ENCODE measurements at places on chromosomes 4 and X.

DNA sequence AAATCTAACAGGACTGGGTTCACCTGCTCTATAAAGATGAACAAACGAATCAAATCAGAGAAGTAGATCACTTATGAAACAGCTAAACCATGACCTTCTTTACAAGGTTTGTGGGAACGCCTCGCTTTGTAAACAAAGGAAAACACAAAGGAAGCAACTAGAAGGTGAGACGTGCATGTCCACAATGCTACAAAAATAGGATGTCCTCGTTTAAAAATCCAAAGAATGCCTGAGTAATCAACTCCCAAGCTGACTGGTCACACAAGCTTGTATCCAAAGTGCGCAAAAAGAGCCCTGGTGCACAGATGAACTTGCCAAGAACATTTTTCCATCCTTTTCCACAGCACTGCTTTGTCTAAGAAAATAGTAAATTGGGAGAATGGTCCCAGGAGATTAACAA lies 6.3 kb upstream of the SH3KBP1 start:
- no peak for DNase-seq

DNA sequence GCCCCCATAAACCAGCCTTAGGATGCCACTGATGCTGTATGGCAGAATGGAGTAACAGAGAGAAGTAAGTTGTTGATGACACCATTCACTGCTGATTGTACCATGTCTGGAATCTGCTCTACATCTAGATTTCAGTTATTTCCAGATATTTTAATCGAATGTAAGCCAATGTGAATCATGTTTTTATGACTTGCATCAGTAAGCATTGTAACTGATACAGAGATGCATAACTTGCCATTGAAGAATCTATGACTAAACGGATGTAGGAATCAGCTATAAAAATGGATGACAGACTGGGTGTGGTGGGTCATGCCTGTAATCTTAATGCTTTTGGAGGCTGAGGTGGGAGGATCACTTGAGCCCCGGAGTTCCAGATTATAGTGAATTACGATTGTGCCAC lies 161.0 kb upstream of the GATB start:
- DNase-seq = no peak

GRCh38 chr4:42673082-42673425 lies 16.1 kb upstream of the ATP8A1 start:
- DNase-seq = no peak

GRCh38 chr4:186634591-186635128 lies 79.3 kb upstream of the MTNR1A start:
- no peak for DNase-seq

DNA sequence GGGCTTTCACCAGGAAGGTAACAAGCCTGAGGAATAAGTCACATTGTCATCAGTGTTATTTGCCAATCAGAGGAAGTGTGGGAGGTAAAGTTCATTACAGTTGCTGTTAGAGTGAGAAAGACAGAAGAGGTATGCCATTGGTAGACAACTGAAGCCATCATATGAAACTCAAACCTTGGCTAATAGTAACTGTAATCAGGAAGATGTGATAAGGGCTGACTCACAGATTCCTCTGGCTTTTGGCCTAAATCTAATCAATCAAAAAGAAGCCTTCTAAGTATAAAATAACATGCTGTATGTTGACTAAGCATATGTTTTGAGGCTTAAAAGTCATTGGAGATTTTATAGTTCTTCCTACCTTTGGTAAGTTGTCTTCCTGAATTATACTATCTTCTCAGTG lies 242.8 kb downstream of the PCDH7 start:
- no peak for DNase-seq

GRCh38 chrX:10329984-10330383 lies 173.2 kb downstream of the CLCN4 start:
- no peak for DNase-seq

DNA sequence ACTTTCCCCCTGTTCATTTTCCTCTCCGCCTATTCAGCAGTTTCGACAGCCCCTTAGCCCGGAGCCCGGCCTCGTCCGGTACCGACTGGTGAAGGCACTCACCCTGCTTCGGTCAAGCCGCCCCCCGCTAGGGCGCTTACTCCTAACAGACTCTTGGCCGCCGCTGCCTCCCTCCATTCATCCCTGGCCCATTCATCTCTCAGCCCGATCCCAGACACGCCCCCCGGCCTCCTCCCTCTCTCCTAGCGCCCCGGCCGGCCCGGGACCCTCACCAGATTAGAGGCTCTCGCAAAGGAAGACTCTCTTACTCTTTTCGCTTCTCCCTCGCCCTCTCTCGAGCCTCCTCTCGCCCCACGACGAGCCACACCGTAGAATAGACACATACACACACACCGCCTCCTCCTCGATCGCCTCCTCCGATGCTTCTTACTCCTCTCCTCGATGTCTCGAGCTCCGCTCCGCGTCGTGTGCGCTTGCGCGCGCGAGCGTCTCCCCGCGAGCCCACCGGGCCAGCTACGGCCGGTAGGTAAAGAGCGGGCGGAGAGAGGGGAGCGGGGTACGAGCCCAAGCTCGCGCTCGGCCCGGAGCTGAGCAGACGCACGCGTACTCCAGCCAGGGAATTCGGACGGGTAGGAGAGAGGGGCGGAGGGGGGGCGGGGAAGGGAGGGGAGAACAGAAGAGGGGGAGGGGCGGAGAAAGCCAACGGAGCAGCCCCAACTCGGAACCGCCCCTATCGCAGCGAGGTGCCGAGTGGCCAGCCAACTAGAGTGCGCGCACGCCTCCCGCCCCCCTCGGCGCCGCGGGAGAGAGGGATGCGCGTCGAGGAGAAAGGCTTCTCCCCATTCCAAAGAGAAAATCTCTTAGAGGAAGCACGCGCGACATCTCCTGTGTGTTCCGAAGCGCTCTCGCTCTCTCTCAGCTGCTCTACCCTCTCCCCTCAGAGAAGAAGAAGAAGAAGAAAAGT lies at the start of gene WNK3:
Gene WNK3 (minus strand): TSS at position 633 of the 964 bp plus-strand sequence.
- peak; percentile 50 for DNase-seq

DNA sequence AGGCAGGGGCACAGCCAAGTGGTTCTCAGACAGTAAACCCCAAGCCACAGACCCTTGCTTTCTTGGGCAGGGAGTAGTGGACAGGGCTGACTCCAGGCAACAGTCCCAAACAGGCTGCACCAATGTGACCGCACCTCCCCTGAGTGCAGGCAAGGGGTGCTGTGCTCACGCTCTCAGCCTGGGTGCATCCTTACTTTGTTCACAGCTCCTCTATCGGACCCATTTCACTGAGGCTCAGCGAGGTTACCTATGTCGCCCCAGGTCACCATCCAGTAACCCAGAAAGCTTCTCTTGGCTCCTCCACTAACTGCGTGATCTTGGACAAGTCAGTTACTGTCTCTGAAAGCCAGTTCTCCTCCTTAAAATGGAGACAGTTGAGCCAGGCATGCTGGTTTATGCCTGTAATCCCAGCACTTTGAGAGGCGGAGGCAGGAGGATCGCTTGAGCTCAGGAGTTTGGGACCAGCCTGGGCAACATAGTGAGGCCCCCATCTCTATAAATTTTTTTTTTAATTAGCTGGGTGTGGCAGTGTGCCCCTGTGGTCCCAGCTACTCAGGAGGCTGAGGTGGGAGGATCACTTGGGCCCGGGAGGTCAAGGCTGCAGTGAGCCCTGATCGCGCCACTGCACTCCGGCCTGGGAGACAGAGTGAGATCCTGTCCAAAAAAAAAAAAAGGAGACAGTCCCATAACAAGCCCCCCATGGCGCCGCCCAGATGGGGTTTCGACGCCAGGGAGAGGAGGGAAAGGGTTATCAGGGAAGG lies 823 bp upstream of the MAN2B2 start:
- DNase-seq = no peak

GRCh38 chr4:121139533-121140222 lies 24.4 kb downstream of the TNIP3 start:
- no peak for DNase-seq

- no peak for DNase-seq
Observed at GRCh38 chr4:71630803-71631202, 153.1 kb downstream of the GC start.

DNA sequence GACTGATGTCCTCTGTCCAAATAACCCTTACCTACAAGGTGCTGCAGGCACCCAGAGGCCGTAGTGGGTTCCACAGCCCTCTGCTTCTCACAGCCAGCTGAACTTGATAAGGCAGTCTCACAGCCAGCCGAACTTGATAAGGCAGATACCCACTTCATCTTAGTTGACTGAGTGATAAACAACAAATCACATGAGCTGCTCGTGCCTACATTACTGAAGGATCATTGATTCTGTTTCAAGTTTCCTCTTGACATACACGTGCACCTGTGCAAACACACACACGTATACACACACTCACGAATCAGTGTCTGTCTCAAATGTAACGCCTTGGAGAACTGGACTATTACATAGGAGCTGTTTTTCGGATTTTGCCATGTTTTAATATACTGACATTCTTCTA lies 276.3 kb downstream of the DCTD start:
- no peak for DNase-seq

GRCh38 chrX:20311505-20311904 lies 44.8 kb upstream of the RPS6KA3 start:
- DNase-seq = no peak

DNA sequence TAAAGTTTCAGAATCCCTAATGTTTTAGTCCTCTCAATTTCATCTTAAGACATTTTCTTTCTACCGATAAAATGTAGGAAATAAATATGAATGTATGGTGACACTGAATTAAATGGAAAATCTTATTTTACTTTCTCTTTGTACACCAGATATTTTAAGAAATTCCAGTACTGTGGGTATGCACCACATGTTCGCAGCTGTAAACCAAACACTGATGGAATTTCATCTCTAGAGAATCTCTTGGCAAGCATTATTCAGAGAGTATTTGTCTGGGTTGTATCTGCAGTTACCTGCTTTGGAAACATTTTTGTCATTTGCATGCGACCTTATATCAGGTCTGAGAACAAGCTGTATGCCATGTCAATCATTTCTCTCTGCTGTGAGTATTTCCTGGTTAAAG lies 26.9 kb downstream of the C4orf46 start:
- DNase-seq = no peak

DNA sequence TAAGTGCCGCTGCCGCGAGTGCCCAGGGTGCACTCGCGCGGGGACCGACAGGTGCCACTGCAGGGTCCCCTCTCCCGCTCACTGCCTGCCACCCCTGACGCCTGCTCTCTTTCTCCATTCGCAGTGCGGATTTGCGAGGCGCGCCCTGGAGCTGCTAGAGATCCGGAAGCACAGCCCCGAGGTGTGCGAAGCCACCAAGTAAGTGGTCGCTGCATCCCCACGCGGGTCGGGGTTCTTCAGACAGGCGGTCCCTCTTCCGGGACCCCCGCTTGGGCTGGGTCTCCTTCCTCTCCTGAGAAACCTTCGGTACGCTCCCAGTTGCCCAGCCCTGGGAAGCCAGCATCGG lies 547 bp downstream of the GUCY1A1 start:
- no peak for DNase-seq

DNA sequence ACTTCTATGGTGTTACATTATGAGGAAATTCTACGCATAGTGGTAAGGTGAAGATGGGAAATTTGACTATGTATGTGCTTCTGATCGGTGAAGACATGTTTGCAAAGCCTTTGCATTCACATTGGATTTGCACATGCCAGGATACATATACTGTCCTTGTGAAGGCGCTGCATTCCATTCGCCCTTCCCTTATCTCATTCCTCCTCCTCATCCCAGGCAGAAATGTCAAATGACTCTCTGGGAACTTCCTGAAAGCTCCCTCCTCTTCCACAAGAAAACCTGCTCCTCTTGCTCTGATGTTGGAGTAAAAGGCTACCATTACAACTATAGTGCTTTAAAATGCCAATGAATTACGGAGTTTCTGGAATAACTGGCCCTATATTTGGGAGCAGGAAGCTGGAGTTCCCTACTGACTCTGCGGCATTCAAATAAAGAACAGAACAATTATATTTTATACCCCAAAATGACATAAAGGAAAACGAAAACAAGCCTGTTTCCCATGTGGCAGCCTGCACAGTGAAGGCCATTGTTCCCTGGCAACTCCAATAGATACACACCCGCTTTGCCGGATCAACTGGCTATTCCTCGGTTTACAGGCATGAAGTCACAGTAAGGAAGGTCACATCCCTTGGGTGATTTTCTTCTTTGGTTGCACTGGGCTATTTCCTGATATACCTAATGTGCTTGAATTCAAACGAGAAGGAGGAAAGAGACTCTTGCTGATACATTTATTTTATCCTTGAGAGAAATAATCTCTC lies 84.5 kb downstream of the AREG start:
- no peak for DNase-seq

DNA sequence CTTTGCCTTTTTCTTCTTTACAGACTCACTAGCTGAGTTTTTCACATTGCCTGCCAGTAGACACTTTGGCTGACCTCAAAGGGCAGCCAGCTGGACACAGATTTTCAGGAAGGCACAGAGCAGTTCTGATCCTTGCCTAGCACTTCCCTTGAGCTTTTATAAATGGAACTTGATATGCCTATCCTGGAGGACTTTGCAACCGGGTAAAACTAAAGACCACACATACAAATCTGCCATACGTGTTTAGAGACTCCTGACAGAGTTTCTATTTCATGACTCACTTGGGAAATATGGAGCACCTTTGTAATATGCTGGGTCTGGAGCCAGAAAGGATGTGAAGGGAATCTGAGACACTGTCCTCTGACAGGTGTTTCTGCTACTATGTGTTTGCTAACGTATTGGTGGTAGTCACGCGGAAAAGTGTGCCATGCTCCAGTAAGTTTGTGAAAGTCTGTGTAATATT lies 56.7 kb upstream of the RASSF6 start:
- DNase-seq = no peak

GRCh38 chrX:7115557-7115956 lies 32.0 kb upstream of the STS start:
- DNase-seq = no peak

DNA sequence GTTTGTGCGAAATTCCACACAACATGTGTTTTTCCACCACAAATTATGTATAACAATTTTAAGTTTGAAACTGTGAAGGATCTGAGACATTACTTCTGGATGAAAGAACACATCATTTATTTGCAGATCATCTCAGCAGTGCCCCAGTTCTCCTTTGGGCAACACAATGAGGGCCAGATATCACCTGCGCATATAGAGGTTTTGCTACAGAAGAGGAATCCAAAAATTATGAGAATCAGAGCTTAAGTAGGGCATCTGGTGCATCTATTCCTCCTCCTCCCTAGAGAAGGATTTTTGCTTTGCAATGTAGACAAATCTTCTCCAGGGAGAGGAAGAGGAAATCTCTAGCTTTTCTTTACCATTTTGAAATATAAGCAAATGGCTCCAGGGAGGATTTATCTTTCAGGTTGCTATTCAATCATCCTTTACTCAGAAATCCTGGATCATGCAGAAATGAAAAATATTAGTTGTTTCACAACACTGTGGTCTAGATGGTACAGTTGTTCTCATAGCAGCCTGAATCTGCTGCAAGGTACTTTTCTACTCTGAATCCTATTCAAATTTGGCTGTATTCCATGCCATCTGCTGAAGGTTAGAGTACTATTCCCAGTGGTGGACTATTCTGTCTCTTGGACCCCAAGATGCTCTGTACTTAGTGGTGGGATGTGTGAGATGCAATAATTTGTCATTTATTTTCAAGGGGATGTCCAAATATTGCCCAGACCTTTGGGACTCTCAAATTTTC lies 132.1 kb downstream of the SNCA start:
- DNase-seq = no peak

DNA sequence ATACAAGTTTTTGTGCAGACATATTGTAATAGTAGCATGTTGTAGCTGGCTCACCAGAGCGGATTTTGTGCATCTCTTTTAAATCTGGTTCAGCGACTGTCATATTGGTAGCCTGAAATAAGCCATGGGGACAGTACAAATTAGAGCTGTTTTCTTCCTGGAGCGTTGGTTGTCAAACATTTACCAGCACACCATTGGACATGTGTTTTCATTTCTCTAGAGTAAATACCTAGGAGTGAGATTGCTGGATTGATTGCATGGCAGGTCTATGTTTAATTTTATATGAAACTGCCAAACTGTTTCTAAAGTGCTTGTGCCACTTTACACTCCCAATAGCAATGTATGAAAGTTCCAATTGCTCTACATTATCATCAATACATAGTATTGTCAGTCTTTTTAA lies 2.6 kb upstream of the ARAF start:
- DNase-seq = no peak

Measured in iPS DF 6.9 (cell line).